Cardiac muscle cell (in vitro differentiated cells and primary cell): ENCODE measurements at places on chromosomes 16 and 17. TPM values are rescaled to one million over a fixed set of nuclear protein-coding genes. Genes with fewer than 3 reads are reported as not detected.

SKAP1 gene
- 0.36 TPM in 1 of 2 replicates, not detected in the other for total RNA-seq

DNA sequence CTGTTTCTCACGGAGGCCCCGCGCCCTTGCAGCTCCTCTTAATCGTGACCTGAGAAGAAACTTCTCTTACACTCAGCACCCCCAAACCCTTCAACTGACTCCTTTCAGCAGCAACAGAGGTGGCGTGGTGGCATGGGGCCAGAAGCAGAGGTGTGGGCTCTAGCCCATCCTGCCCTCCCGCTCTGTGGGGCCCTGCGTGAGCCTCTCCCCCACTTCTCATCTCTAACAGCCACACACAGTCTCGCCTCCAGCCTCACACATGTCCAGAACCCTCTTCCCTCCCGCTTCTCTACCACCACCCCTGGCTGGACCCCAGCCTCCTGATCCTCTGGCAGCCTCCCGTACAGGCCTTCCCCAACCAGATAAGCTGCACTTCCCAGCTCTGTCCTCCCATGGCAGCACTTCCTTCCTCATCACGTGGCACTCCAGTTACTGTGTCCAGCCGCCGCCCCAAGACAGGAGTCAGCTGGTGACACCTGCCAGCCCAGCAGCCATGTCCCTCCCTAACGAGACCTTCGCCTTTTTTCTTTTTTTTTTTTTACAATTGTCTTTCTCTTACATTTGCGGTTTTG lies 30.5 kb downstream of the NSMCE1 start:
- no peak overlapping the region for H3K4me3 ChIP-seq
- H3K4me1 ChIP-seq, result peaks cover 13% of the 10 kb centered on the region
- DNase-seq, result no peak
- no peak overlapping the region for H3K27ac ChIP-seq

- H3K4me1 ChIP-seq, result no peaks in the 10 kb centered on the region
- no peaks in the 10 kb centered on the region for H3K36me3 ChIP-seq
- no peak overlapping the region for H3K4me3 ChIP-seq
Measured at GRCh38 chr17:79892457-79893241, 53.4 kb upstream of the CBX4 start.

DNA sequence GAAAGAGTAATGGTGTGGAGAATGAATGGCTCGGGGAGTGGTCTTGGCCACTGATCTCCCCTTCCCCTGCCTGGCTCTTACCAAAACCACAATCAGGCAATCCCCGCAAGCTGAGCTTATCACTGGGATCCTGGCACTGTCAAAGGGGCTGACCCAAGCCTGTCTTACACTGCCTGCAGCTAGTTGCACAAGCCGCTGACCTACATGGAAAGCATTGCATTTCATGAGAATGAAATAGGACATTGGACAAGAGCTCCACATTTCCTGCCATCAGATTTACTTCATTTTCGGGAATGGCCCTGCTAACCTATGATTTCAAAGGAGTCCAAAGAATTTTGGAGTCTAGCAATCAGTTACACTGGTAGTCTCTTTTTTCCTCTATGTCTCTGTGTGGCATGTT lies 146.4 kb downstream of the PCTP start:
- no peaks in the 10 kb centered on the region for H3K4me1 ChIP-seq
- H3K36me3 ChIP-seq, result no peaks in the 10 kb centered on the region
- no peak for DNase-seq
- H3K27me3 ChIP-seq, result no peaks in the 10 kb centered on the region

ZNF385C gene
- 1.7 and 2.1 TPM in 2 replicates for total RNA-seq

DNA sequence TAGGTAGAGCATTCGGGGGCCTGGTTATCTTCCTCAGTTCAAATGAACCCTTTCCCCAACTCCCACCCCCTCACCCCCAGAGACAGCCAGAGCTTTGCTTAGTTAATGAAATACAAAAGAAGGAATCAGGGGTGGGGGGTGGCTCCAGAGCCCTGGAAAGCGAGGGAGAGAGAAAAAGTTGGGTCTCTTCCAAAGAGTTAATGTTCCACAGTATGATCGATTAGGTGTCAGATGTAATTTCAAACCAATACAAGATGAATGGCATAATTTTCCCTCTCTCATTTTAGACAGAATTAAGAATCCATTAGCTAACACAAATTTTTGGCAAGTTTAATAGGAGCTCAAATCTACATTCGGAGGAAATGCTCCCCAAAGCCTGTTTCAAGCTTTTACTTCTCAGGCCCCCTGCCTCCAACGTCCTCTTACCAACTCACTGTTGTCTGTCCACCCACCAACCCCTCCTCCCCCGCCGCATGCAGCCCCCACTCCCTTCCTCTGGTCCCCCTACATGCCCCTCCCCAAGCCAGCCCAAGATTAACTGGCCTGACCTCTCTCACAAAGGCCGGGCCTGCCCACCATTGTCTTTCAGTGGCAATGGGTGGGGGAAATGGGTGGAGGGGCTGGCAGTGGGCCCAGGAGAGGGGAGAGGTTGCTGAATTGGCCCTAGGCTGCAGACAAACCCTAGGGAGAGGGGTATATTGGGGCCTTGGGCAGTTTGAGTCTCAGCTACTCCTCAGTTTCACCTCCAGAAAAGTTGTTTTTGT lies 28.2 kb downstream of the NEUROD2 start:
- peaks cover 27% of the 10 kb centered on the region for H3K27me3 ChIP-seq
- no peaks in the 10 kb centered on the region for H3K36me3 ChIP-seq
- no peaks in the 10 kb centered on the region for H3K4me1 ChIP-seq
- no peak for DNase-seq

GRCh38 chr16:73049091-73049490 lies 1.2 kb upstream of the ZFHX3 start:
- DNase-seq, result no peak
- no peaks in the 10 kb centered on the region for H3K36me3 ChIP-seq
- peaks cover 65% of the 10 kb centered on the region for H3K4me1 ChIP-seq

DNA sequence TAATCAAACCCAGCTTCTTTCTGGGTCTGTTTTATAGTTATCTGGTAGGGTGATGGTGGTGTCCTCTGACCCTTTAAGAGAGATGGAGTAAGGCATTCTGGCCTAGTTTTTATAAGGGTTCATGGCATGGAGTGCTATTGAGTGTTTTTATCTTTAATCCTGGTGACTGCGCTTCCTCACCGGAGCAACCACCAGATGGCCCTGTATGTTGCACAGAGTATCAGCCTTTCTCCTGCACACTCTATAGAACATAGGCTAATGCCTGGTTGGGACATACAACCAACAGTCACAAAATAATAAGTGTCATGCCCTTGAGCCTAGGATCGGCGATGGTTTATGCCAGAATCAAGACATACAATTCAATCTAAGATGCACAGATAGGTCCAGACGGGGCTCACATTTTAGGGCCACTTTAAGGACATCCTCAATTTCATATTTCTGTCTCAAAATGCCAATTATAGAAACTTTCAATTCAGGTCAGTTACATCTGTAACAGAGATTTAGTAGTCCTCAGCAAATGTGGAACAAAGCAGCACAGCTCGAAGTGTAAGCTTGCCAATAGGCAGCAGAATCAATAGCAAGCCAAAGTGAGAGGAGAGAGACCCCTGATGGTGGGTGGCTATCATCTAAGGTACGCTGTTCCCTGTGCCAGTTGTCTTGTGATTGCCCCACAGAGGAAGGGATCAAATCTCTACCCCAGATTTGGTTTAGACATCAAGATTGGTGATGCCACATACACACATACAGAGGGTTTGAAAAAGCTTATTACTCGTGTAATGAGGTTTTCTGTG lies 37.2 kb upstream of the HOXB9 start:
- H3K4me1 ChIP-seq, result no peaks in the 10 kb centered on the region
- no peaks in the 10 kb centered on the region for H3K36me3 ChIP-seq
- H3K27me3 ChIP-seq, result peaks cover 72% of the 10 kb centered on the region
- DNase-seq, result no peak
- H3K27ac ChIP-seq, result no peak overlapping the region

PIK3R6 gene
- total RNA-seq, result not detected in 2 replicates

RBFOX1 gene
- total RNA-seq, result 2.5 and 5.7 TPM in 2 replicates

DNA sequence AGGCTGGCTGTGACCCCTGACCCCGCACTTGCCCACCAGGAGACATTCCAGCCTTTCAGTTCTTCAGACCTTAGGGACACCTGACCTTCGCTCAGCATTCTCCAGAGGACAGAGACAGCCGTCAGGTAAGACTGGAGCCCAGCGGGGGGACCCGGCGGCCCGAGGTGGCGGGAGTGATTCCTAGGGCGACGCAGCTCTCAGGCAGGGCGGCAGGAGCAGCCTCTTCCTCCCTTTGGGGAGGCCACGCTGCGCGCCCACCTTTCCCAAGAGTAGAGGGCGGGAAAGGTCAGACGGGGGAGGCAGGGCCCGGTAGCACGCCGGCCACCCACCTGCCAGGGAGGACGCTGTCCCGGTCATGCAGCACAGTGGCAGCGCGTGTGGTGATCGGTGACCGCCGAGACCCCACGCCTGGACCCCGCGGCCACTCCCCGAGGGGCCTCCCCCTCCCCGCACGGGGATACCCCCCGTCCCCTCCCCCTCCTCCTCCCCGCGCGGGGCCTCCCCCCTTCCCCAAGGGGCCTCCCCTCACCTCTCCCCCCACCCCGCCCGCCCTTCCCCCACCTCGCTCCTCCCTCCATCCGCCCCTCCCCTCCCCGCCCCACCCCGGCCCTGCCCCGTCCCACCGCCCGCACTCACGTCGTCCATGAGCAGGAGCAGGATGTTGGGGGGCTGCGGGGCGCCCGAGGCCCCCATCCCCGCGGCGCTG lies 472 bp downstream of the GALNS start:
- H3K27me3 ChIP-seq, result no peaks in the 10 kb centered on the region
- peak overlapping the region; percentile 75 for H3K4me3 ChIP-seq
- peak; percentile 31 for DNase-seq
- no peak overlapping the region for H3K27ac ChIP-seq
- peaks cover 4% of the 10 kb centered on the region for H3K36me3 ChIP-seq
- no peaks in the 10 kb centered on the region for H3K4me1 ChIP-seq

TEKT5 gene
- 0.48 and 0.99 TPM in 2 replicates for total RNA-seq

C16orf89 gene
- total RNA-seq, result 0.49 TPM in 1 of 2 replicates, not detected in the other

DNA sequence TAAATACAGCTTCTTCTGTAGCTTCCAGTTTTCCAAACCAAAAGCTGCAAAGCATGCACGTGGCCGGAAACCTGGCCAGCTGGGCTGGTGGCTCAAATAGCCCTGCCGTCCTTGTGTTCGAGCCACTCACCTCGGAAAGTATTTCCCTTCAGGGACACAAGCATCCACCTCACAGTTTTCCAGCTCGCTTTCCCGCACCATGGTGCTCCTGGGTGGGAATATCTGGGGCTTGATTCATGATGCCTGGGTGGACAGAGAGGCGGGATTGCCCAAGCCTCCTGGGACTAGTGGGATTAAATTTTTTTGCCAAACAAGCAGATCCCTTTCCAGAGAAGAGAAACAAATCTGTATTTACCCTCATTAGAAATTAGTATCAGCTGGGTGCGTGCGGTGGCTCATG lies 7.1 kb upstream of the MVD start:
- peaks cover 14% of the 10 kb centered on the region for H3K4me1 ChIP-seq
- H3K27ac ChIP-seq, result no peak overlapping the region
- H3K4me3 ChIP-seq, result no peak overlapping the region
- H3K36me3 ChIP-seq, result no peaks in the 10 kb centered on the region

- peak overlapping the region; percentile 2 for H3K27ac ChIP-seq
- H3K27me3 ChIP-seq, result no peaks in the 10 kb centered on the region
- no peaks in the 10 kb centered on the region for H3K36me3 ChIP-seq
- H3K4me3 ChIP-seq, result no peak overlapping the region
- H3K4me1 ChIP-seq, result peaks cover 22% of the 10 kb centered on the region
Measured at GRCh38 chr17:41547921-41548843, 20.1 kb upstream of the KRT19 start.

GRCh38 chr17:41678411-41678906 lies 10.2 kb upstream of the EIF1 start:
- no peaks in the 10 kb centered on the region for H3K36me3 ChIP-seq
- H3K4me1 ChIP-seq, result peaks cover 5% of the 10 kb centered on the region
- H3K27ac ChIP-seq, result no peak overlapping the region
- H3K4me3 ChIP-seq, result no peak overlapping the region
- DNase-seq, result no peak

GRCh38 chr16:85689950-85690320 lies 1.2 kb upstream of the GINS2 start:
- H3K4me1 ChIP-seq, result no peaks in the 10 kb centered on the region
- no peak overlapping the region for H3K27ac ChIP-seq
- no peak for DNase-seq

SLC52A1 gene
- not detected in 2 replicates for total RNA-seq

- no peak overlapping the region for H3K4me3 ChIP-seq
- no peaks in the 10 kb centered on the region for H3K36me3 ChIP-seq
- H3K27ac ChIP-seq, result peak overlapping the region; percentile 34
- DNase-seq, result peak; percentile 13
- no peaks in the 10 kb centered on the region for H3K27me3 ChIP-seq
Measured at GRCh38 chr17:73600103-73600871, 44.0 kb downstream of the SDK2 start.

- no peak overlapping the region for H3K4me3 ChIP-seq
- no peaks in the 10 kb centered on the region for H3K36me3 ChIP-seq
- DNase-seq, result no peak
- no peaks in the 10 kb centered on the region for H3K27me3 ChIP-seq
Measured at GRCh38 chr16:53968896-53969295, 264.9 kb downstream of the FTO start.

- no peak for DNase-seq
- H3K27ac ChIP-seq, result no peak within 1 kb of the TSS
- peaks cover 3% of the 10 kb centered on the region for H3K27me3 ChIP-seq
- H3K4me1 ChIP-seq, result peaks cover 15% of the 10 kb centered on the region
- H3K4me3 ChIP-seq, result no peak within 1 kb of the TSS
Measured at GRCh38 chr16:67979955-67980678, at the start of gene DPEP3. Gene DPEP3 (minus strand): TSS chr16:67980499. CDS start chr16:67980380, 119 bp downstream.

EXOC3L1 gene
- 2.9 and 3.7 TPM in 2 replicates for total RNA-seq

- H3K4me3 ChIP-seq, result no peak overlapping the region
- peak; percentile 78 for DNase-seq
- no peak overlapping the region for H3K27ac ChIP-seq
- H3K27me3 ChIP-seq, result no peaks in the 10 kb centered on the region
- H3K36me3 ChIP-seq, result no peaks in the 10 kb centered on the region
Measured at GRCh38 chr16:75471723-75472633, 7.5 kb upstream of the TMEM170A start.

- H3K36me3 ChIP-seq, result no peaks in the 10 kb centered on the region
- H3K27me3 ChIP-seq, result no peaks in the 10 kb centered on the region
- no peak overlapping the region for H3K27ac ChIP-seq
- no peaks in the 10 kb centered on the region for H3K4me1 ChIP-seq
- DNase-seq, result no peak
Measured at GRCh38 chr16:77277571-77277970, 78.4 kb downstream of the SYCE1L start.

HS3ST2 gene
- total RNA-seq, result not detected in 2 replicates

DNA sequence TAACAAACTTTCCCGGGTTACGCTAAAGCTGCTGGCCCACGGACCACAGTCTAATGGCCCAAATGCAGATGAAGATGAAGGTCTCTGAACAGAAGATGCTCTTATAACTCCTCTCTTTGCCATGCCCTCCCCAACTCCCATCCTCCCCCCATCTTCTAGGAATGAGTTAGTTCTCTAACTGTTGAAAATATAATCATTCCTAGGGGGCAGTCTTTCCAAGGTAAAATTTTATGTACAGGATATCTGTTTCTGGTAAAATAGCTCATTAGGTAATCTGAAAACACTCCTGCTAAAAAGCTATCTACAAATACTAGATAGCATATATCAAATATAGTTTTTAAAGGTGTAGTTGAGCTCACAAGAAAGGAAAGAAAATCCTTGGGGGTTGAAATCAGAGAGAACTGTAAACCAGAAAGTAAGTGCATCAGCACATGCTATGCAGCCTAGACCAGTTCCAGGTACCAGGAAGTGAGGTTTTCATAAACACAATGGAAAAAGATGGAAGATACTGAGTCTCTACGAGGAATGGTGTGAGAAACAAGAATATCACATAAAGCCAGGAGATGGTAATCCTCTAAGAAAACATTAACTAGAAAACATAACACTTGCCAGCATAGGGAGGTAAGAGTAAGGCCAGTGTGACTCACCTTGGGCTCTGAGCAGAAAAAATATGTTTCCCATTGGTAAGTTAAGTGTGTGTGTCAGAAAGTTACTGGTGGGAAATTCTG lies 38.1 kb downstream of the CMC2 start:
- H3K36me3 ChIP-seq, result no peaks in the 10 kb centered on the region
- no peak overlapping the region for H3K4me3 ChIP-seq
- H3K27me3 ChIP-seq, result no peaks in the 10 kb centered on the region
